ENCODE measurements at places on chromosomes 16 and 17. TPM values are rescaled to one million over a fixed set of nuclear protein-coding genes. Genes with fewer than 3 reads are reported as not detected.

MRPL12 gene
- total RNA-seq: 45.8 TPM

PPP1R1B gene
- 75.8 TPM for total RNA-seq

ZG16B gene
- not detected for total RNA-seq

NECAB2 gene
- total RNA-seq: 1.0 TPM

LITAF gene
- total RNA-seq: 24.9 TPM

CD300H gene
- not detected for total RNA-seq

GRCh38 chr17:78419970-78420815 is 41.7 kb downstream of the PGS1 start:
- no peak overlapping the region for H3K27ac ChIP-seq
- DNase-seq: no peak
- H3K27me3 ChIP-seq: no peaks in the 10 kb centered on the region
- no peaks in the 10 kb centered on the region for H3K36me3 ChIP-seq
- no peak overlapping the region for H3K4me3 ChIP-seq

- H3K4me3 ChIP-seq: no peak overlapping the region
- H3K27ac ChIP-seq: no peak overlapping the region
- peak; percentile 51 for DNase-seq
- peaks cover 19% of the 10 kb centered on the region for H3K4me1 ChIP-seq
- H3K36me3 ChIP-seq: no peaks in the 10 kb centered on the region
Observed at GRCh38 chr17:8068736-8069586, 18.6 kb downstream of the ALOX12B start.

DNA sequence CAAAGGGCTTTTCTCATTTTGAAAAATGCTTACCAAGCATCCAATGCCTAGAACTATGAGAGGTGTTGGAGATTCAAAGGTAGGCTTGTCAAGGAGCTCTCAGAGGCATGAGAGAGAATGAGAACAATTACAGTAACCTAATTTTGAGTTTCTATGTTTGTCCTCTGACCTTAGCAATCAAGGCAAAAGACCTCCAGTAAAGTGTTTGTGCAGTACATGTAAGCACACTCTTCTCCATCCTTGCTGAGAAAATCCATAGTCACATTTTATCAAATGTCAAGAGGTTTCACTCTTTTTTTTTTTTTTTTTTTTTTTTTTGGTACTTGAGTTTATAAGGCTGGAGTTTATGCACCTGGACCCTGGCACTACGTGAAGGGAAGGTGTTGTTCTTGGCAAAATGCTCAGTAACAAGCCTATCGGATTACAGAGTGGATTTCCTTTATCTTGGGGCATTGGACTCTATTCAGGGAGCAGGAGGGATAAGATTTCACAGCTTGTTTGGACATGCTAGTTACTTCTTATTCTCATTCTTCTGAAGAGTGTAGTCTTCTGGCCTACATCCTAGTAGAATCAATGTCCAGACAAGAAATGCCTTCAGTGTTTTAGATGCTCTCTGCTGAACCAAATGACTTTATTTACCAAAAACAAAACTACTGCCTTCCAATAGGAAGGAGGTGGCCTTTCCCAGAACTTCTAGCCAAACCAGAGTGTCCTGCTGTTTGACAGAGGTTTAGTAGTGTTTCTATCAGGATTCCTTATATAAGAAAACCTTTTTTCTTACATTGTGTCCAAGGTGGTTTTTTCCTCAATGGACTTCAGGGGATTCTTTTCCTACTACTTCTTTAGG is 21.9 kb downstream of the KCNJ2 start:
- no peak overlapping the region for H3K27ac ChIP-seq
- H3K4me3 ChIP-seq: no peak overlapping the region
- H3K4me1 ChIP-seq: no peaks in the 10 kb centered on the region
- H3K27me3 ChIP-seq: no peaks in the 10 kb centered on the region
- no peaks in the 10 kb centered on the region for H3K36me3 ChIP-seq
- DNase-seq: peak; percentile 62

GRCh38 chr17:34542700-34543336 is 36.6 kb upstream of the TMEM132E start:
- H3K4me3 ChIP-seq: no peak overlapping the region
- H3K36me3 ChIP-seq: no peaks in the 10 kb centered on the region
- no peaks in the 10 kb centered on the region for H3K4me1 ChIP-seq
- no peak overlapping the region for H3K27ac ChIP-seq

- DNase-seq: no peak
- H3K4me1 ChIP-seq: peaks cover 31% of the 10 kb centered on the region
- H3K27ac ChIP-seq: peak overlapping the region; percentile 84
- no peaks in the 10 kb centered on the region for H3K27me3 ChIP-seq
Observed at GRCh38 chr16:2091547-2092255, 43.9 kb downstream of the TSC2 start.

DNA sequence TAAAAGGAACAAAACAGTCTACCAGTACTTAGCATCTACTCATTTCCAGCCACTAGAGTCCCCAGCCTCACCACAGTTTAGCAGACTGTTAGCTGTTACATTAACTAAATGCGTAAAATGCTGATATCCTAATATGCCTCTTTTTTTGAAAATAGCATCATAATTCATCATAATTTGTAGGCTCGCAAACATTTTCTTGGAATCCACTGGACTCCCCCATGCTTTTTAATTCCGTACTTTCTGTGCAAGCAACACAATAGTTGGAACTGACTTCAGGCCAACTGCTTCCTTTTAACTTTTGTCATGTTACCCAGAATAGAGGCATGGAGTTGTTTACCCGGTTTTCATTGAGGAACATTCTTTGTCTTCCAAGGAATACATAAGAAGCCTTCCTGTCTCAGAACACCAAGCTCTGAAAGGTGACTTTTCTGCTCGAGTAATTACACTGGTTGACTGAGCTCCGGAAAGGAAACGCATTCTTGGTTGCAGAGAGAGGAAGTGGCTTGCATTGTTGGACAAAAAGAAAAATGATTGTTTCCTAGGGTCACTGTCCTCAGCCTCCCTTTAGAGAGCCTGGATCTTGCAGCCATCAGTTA is 30.9 kb upstream of the SEC14L1 start:
- DNase-seq: no peak
- no peak overlapping the region for H3K4me3 ChIP-seq
- no peaks in the 10 kb centered on the region for H3K36me3 ChIP-seq

DNA sequence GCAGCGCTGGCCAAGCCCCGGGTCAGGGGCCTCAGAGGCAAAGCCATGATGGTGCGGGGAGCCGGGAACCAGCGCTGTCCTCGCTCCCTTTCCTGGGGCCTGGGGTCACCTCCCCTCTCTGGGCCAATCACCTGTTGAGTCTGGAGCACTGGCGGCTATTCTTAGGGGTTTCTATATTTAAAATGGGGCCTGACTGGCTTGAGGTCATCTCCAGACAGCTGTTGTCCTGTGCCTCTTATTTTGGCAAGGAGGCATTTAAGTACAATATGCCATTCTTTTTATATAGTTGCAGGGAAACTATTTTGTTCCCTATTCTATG is at the start of gene COX6A2:
COX6A2 (minus strand) TSS at position 82 of the 319 bp plus-strand sequence; CDS start at position 47, 35 bp downstream.
- peak within 1 kb of the TSS; percentile 36 for H3K27ac ChIP-seq
- H3K36me3 ChIP-seq: no peaks in the 10 kb centered on the region
- H3K4me3 ChIP-seq: no peak within 1 kb of the TSS

GRCh38 chr16:24731722-24732419 is 2.4 kb downstream of the TNRC6A start:
- peak; percentile 63 for DNase-seq
- peak overlapping the region; percentile 62 for H3K27ac ChIP-seq
- peaks cover 52% of the 10 kb centered on the region for H3K4me1 ChIP-seq
- H3K27me3 ChIP-seq: no peaks in the 10 kb centered on the region

DNA sequence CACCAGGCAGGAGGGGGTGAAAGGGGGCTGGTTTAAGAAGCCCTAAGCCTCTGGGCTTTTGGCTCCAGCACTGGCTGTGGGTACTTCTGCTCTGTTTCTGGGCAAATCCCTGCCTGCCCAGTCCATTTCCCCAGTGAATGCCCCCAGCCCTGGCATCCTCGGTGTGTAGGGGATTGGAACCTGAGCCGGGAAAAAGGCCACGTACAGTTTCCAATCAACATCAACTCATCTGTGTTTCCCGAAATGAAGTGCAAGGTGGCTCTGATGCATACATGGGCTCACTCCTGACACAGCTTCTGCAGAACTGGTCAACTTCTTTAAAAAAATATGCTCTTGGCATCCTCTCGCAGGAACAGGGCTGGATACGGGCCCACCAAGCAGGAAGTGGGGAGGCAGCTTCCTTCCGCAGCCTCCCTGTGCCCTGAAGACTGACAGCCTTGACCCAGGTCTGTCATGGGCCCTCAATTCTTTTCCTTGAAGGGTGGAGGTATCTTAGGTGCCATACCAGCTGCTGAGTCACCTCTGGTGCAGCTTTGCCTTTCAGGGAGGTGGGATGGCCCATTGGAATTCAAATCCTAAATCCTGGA is 73.3 kb downstream of the N4BP1 start:
- peaks cover 6% of the 10 kb centered on the region for H3K36me3 ChIP-seq
- DNase-seq: no peak
- no peak overlapping the region for H3K4me3 ChIP-seq
- H3K27ac ChIP-seq: no peak overlapping the region
- H3K4me1 ChIP-seq: peaks cover 14% of the 10 kb centered on the region

DNA sequence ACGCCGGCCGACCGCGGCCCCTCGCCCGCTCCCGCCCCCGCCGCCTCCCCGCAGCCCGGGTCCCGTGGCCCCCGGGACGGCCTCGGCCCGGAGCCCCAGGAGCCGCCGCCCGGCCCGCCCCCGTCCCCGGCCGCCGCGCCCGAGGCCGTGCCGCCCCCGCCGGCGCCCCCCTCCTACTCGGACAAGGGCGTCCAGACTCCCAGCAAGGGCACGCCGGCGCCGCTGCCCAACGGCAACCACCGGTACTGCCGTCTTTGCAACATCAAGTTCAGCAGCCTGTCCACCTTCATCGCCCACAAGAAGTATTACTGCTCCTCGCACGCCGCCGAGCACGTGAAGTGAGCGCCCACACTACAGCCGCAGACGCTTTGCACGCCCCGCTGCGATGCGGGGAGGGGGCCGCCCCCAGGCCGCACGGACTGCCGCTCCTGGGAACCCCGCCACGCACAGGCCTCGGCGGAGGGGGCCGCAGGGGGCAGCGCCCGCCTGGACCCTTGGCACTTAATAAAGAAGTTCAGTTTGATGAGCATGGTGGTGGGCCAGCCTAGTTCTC is 35.5 kb upstream of the ZC3H18 start:
- DNase-seq: no peak
- H3K27me3 ChIP-seq: no peaks in the 10 kb centered on the region
- H3K4me1 ChIP-seq: peaks cover 10% of the 10 kb centered on the region
- H3K27ac ChIP-seq: no peak overlapping the region

GRCh38 chr16:46690281-46691178 is 1.1 kb downstream of the ORC6 start:
- no peak overlapping the region for H3K27ac ChIP-seq
- no peaks in the 10 kb centered on the region for H3K36me3 ChIP-seq
- no peak for DNase-seq
- H3K4me1 ChIP-seq: peaks cover 25% of the 10 kb centered on the region

GRCh38 chr17:38735161-38735997 is 5.2 kb downstream of the CISD3 start:
- peaks cover 13% of the 10 kb centered on the region for H3K36me3 ChIP-seq
- peaks cover 55% of the 10 kb centered on the region for H3K4me1 ChIP-seq
- no peak overlapping the region for H3K4me3 ChIP-seq
- H3K27ac ChIP-seq: peak overlapping the region; percentile 93
- DNase-seq: peak; percentile 70

- no peak overlapping the region for H3K4me3 ChIP-seq
- no peak overlapping the region for H3K27ac ChIP-seq
- no peaks in the 10 kb centered on the region for H3K27me3 ChIP-seq
- H3K36me3 ChIP-seq: no peaks in the 10 kb centered on the region
- H3K4me1 ChIP-seq: no peaks in the 10 kb centered on the region
Observed at GRCh38 chr16:60225541-60225940, 1491.4 kb upstream of the GOT2 start.

GRCh38 chr17:56319531-56319930 is 166.3 kb downstream of the ANKFN1 start:
- no peak for DNase-seq
- H3K36me3 ChIP-seq: no peaks in the 10 kb centered on the region
- no peaks in the 10 kb centered on the region for H3K4me1 ChIP-seq
- H3K27ac ChIP-seq: no peak overlapping the region
- H3K27me3 ChIP-seq: no peaks in the 10 kb centered on the region

DNA sequence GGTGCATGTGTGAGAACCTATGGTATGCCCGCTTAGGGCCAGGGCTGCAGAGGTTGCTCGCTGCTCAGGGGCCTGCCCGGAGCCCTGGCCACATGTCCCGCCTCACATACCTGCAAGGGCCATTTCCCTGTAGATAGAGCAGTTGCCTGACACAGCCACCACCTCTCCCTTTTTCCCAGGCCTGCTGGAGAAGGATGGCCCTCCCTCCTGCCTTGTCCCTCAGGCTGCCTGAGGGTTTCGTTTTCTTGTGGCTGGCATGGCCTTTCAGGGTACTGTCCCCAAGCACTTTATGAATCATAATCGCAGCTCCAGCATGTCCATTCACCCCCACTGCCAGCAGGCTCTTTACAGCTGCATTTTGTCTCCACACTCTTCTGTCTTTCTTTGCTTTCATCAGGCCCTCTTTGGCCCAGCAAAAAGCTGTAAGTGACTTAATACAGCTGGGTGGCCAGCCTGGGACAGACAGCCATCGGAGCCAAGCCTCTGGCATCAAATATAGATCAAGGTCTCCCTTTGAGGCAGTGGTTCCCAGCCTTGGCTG is 65.7 kb downstream of the MPRIP start:
- peaks cover 60% of the 10 kb centered on the region for H3K4me1 ChIP-seq
- H3K27ac ChIP-seq: peak overlapping the region; percentile 62
- no peaks in the 10 kb centered on the region for H3K27me3 ChIP-seq
- DNase-seq: no peak

DNA sequence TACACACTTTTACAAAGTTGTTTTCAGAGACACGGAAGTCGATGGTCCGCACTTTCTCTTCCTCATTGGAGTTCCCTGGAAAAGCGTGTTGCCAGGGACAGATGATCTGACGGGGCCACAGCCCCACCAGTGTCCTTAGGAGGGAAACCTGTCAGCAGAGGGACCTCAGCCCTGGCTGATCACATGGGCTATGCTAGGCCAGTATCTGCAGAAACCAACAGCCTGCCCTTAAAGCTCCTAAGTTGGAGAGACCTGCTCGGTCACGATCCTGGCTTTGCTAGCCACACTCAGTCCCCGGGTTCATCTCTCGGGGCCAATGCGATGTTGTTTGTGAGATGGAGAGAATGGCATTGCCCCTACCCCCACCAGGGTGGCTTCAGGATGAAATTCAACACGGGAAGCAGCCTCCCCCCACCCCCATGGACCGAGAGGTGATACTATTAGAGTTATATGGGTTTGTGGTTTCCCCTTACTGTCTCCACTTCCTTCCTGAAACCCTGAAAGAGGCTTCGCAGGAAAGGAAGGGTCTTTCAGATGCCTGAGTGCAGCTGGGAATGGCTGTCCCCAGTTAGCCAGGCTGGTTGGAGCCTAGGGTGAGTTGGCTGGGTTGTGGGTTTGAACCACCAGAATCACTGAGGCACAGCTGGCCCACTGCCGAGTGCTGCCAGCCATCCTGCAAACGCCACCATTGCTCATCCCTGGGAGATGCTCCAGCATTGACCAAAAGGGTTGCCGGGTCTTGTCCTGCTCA is 16.6 kb downstream of the RMI2 start:
- no peaks in the 10 kb centered on the region for H3K27me3 ChIP-seq
- H3K36me3 ChIP-seq: no peaks in the 10 kb centered on the region
- H3K4me1 ChIP-seq: peaks cover 55% of the 10 kb centered on the region
- H3K27ac ChIP-seq: no peak overlapping the region
